ENCODE measurements at places on chromosomes 7 and 10.

GRCh38 chr7:123864436-123864835, 19.5 kb downstream of the HYAL4 start:
- no peak for DNase-seq

DNA sequence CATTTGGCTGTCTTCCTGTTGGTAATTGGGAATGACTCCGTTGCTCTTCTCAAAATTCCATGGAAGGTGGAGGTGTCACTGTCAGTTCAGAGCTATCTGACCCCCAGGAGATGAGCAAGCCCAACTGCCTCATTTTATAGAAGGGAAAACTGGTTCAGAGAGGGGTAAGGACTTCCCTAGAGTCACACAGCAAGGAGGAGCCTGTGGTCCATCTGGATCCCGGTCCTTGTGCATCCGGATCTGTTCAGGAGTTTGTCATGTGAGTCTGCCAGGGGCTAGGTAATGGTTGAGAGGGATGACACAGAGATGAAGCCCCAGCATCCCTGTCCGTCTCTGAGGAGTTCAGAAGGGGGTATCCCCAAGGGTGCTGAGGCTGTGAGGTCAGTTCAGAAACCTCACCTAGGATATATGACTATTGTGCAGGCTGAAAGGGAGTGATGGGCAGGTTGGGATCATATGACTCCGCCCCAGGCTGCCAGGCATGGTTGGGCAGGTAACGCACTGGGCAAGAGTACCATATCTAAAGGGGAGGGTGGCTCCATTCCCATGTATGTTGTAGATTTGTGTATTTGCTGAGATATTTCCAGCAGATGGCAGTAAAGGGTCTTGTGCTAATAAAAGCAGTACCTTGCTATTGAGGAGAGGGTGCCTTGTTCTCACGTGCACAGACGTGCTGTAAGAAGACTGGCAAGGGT, 16.0 kb upstream of the SLC29A3 start:
- DNase-seq = no peak

- DNase-seq = no peak
These were observed 198.7 kb downstream of the ADARB2 start for GRCh38 chr10:1538531-1539061.

- DNase-seq = no peak
These were observed 45.5 kb upstream of the GPAM start for GRCh38 chr10:112229096-112229495.

DNA sequence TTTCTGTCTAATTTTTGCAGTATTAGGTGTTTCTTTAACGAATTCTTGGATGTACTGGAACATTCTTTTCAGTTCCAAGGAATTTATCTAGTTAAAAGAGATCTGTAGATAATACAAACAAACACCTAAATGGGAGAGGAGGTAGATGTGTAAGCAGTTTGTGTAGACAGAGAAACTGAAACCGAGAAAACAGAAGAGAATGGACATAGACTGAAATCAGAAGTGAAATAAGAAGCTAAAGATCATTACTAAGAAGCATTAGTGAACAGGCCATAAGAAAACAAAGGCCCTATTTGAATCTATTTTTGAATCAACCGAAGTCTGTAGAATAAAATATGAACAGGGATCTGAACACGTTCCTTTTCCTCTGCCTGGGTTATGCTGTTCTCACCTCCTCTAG, 26.5 kb upstream of the TMEM229A start:
- DNase-seq = no peak

DNA sequence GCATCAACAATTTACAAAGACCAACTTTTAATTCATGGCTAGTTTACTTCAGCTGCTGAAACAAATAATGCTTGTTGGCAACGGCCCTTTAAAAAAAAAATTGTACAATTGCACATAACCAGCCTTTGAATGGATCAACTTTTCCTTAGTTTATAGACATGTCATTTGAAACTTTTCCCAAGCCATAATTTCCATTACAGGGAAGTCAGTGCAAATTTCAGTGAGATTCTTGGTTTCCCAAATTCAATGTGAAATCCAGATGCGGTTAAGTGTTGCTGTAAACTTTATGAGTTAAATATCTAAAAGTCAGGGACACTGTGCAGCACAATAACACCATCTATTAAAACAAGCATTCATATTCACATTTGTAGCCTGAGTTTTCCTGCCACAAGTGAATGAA, 182.2 kb downstream of the JAZF1 start:
- no peak for DNase-seq

DNA sequence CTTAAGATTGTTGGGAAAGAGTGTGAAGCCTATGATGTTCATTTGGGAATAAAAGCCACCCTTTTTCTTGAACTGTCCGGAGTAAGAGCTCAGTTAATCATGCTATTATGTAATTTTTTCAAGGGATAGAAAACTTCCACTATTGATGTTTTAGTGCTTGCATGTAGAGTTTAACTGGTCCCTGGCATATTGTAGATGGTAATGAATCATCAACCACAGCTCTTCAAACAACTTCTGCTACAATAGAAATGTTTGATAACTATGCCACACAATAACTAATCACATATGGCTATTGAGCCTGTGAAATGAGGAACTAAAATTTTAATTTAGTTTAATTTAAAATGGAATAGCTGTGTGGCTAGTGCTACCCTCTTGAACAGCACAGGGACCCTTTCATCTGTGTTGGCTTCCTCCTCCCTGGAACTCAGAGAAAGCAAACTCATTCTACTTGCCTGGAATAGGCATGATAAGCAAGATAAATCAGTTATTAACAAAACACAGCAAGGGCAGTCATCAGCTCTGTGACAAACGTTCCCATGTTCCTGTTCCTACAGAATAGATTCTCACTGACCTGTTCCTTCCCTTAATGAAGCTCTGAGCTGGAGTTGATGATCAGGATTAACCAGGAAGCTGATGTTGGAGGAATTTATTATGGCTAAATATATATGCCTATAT, 4.9 kb upstream of the SRI start:
- no peak for DNase-seq

- DNase-seq = no peak
These were observed 854 bp upstream of the CFAP46 start for GRCh38 chr10:132943058-132943790.

- DNase-seq = no peak
These were observed 8.3 kb downstream of the FGF8 start for GRCh38 chr10:101767600-101767945.

- peak; percentile 62 for DNase-seq
These were observed 734.7 kb downstream of the KCNMA1 start for GRCh38 chr10:76902949-76903348.

- no peak for DNase-seq
These were observed 981 bp upstream of the CRYGN start for GRCh38 chr7:151440799-151441445.

- no peak for DNase-seq
These were observed 66.8 kb upstream of the KIF5B start for GRCh38 chr10:32123021-32123420.

Measured in ELF-1 (cell line).